Suprapubic skin (tissue), 4 donors: ENCODE measurements at places on chromosomes 6 and 20.
A peak's percentile ranks its signal among the peaks of the same experiment; 100 is the strongest.

DNA sequence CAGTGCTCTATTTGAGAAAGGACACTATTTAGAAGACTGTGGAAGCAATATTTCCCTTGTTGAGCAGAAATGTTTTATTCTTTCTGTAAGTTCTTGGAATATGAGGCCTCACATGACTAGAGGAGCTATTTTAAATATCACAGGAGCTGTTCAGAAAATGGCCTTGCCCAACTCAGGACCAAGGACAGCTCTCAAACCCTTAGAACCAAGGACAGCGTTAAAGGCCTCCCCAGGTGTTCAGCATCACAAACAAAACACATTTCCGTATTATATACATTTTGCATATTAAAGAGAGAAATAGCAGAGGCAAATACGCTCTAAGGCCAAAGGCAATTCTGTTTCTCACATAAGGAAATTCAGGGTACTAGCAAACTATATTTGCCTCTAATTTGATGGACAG lies 631.4 kb downstream of the CDH26 start:
- DNase-seq, result no peak
- peaks cover 8% of the 10 kb centered on the region for H3K4me1 ChIP-seq
- no peaks in the 10 kb centered on the region for H3K36me3 ChIP-seq
- H3K4me3 ChIP-seq, result no peak overlapping the region
- no peak overlapping the region for H3K27ac ChIP-seq

DNA sequence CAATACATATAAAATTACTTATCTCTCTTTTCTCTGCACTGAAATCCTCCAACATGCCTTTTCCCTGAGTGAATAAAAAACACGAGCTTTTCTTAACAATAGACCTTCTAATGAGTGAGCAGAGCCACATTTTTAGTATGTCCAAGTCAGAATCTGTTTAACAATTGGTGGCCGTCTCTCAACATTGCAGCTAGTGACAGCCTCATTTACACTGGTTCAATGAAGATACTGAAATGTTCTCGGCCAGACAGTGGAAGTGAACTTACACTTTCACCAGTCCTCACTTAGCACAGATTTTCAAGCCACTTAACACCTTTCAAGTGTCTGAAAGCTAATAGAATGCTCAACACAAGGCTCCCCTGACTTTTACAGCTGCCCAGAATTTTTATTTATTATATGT lies 767.1 kb downstream of the KIF16B start:
- H3K27me3 ChIP-seq, result no peaks in the 10 kb centered on the region
- H3K4me1 ChIP-seq, result no peaks in the 10 kb centered on the region
- H3K4me3 ChIP-seq, result no peak overlapping the region
- no peak overlapping the region for H3K27ac ChIP-seq
- H3K36me3 ChIP-seq, result no peaks in the 10 kb centered on the region

DNA sequence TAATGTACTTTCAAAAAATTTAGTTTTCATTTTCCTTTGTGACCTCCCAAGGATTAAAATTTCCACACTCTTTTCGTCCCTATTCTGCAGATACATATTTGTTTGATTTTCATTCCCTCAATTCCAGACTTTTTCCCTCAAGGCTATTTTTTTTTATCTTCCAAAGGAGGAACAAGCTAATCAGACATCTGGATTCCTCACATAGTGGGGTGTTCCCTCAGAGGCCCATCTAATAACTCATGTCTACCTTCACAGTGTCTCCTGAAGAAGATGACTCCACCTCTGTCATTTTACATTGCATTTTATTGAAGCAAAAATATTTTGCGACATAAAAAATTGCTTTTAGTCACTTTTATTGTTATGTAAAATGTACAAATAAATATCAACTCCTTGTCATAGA lies 122.2 kb downstream of the RFPL4B start:
- no peaks in the 10 kb centered on the region for H3K27me3 ChIP-seq
- H3K4me3 ChIP-seq, result no peak overlapping the region
- DNase-seq, result no peak
- no peaks in the 10 kb centered on the region for H3K4me1 ChIP-seq
- no peaks in the 10 kb centered on the region for H3K36me3 ChIP-seq

DNA sequence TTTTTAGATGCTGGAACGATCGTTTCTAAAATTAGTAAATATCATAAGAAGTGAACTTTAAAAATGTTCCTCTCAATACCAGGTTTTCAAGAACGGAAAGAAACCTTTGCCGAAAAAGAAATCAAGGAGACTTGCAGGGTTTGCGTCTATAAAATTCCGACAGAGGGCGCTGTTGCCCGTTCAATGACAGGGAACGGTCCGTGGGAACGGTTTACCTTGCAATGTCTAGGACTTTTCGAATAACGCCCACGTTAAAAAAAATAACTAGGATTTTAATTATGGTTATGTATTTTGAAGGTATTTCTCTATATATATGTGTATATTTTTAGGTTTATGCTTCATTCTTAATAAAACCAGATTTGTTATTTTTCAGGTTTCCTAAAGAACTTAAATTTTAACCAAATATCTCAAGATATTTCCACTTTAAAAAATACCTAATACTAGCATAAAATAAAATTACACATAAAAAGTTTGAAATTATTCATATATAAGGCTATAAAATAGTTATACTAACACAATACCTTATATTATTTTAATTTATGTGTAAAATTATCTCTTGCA lies 2.5 kb upstream of the TFAP2B start:
- H3K4me3 ChIP-seq, result peak overlapping the region; percentile 52
- no peaks in the 10 kb centered on the region for H3K36me3 ChIP-seq
- H3K27me3 ChIP-seq, result peaks cover 43% of the 10 kb centered on the region
- H3K27ac ChIP-seq, result peak overlapping the region; percentile 12

DNA sequence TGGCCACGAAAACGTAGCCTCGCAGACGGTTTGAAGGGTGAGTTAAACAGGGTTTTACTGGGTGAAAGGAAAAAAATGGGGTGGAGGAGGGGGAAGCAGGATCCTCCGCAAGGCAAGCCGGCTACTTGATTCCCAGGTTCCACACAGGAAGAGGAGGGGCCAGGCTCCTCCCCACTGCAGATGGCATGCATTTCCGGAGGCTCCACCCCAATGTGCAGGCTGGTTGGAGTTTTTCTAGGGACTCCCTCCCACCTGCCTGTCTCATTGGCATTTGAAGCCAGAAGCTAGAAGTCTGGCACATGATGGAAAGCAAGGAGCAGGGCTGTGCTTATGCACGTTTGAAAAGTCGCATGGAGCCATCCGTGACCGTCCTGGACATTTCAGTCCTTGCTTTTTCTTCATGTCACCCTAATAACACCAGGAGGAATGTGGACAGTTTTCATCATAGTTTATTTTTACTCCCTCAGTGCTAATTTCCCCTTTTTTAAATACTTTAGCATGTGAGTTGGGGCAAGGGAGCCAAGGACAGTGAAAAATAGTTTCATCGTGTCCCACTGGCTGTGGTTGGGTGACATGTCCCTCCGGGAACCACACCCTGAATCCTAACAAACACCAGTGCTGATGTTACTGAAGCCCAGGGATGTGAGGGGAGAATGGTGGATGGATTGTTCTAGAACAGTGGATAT lies 100.1 kb upstream of the INSM1 start:
- H3K4me3 ChIP-seq, result peak overlapping the region; percentile 18
- no peaks in the 10 kb centered on the region for H3K36me3 ChIP-seq
- peak overlapping the region; percentile 47 for H3K27ac ChIP-seq
- H3K27me3 ChIP-seq, result no peaks in the 10 kb centered on the region
- H3K4me1 ChIP-seq, result no peaks in the 10 kb centered on the region
- DNase-seq, result no peak

DNA sequence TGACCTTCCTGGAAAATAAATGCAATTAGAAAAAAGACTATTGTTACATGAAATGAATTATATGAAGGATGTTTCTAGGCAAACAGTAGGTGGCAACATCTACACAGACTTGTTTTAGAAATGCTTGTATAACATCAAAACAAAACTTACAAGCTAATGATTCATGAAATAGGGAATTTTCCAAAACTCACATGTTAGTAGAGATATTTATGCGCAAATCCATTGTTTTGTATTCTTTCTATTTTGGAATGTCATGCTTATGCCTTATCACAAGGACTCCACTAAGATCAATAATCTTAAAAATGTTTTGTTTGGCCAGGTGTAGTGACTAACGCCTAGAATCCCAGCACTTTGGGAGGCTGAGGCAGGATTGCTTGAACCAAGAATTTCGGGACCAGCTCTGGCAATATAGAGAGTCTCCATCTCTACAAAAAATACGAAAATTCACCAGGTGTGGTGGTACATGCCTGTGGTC lies 32.3 kb upstream of the LGSN start:
- H3K36me3 ChIP-seq, result no peaks in the 10 kb centered on the region
- no peaks in the 10 kb centered on the region for H3K27me3 ChIP-seq

GRCh38 chr20:58328836-58329235 lies 19.3 kb downstream of the RAB22A start:
- peaks cover 11% of the 10 kb centered on the region for H3K4me1 ChIP-seq
- H3K27ac ChIP-seq, result no peak overlapping the region
- H3K36me3 ChIP-seq, result no peaks in the 10 kb centered on the region
- H3K27me3 ChIP-seq, result no peaks in the 10 kb centered on the region
- no peak overlapping the region for H3K4me3 ChIP-seq

DNA sequence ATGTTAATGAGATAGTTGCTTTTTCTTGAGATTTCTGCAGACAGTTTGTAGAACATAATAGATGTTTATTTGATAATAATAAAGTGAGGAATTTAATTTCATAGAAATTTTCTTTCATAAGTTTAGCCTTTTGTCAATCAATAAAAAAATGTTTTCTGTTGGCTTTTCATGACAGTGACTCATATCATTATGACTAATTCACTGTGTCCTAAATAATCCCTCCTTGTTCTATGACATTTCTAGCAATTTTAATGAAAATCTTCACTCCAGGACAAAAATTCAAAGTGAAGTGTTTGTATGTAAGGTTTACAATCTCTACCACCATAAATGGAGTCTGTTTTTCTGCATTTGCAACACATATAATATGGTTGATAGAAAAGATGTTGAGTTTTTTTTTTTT lies 109.9 kb downstream of the UTRN start:
- H3K27ac ChIP-seq, result no peak overlapping the region
- H3K4me1 ChIP-seq, result peaks cover 4% of the 10 kb centered on the region
- no peaks in the 10 kb centered on the region for H3K36me3 ChIP-seq
- H3K4me3 ChIP-seq, result no peak overlapping the region
- no peak for DNase-seq

DNA sequence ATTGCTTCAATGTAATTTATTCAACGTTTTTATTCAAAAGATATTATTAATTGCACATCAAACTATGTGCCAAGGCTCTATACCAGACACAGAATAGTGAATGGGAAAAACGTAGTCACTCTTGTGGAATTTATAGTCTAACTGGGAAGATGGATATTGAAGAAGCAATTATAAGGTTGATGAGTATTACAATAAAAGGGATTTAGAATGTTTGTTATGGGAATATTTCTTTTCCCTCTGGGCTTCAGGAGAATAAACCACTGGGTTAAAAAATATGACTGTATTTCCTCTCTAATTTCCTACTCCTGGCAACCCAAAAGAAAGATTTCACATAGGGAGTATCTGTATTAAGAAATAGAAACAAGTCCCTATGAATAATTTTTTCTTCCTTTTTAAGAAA lies 25.1 kb upstream of the UTRN start:
- no peak overlapping the region for H3K4me3 ChIP-seq
- peaks cover 9% of the 10 kb centered on the region for H3K4me1 ChIP-seq
- no peak overlapping the region for H3K27ac ChIP-seq
- no peaks in the 10 kb centered on the region for H3K36me3 ChIP-seq

- peaks cover 37% of the 10 kb centered on the region for H3K4me1 ChIP-seq
- H3K27ac ChIP-seq, result peak overlapping the region; percentile 67
- H3K36me3 ChIP-seq, result no peaks in the 10 kb centered on the region
- peak; percentile 80 for DNase-seq
- peak overlapping the region; percentile 63 for H3K4me3 ChIP-seq
Observed at GRCh38 chr6:24910961-24911725, 24.6 kb downstream of the RIPOR2 start.

- H3K27ac ChIP-seq, result peak overlapping the region; percentile 3
- no peaks in the 10 kb centered on the region for H3K27me3 ChIP-seq
- DNase-seq, result no peak
- no peaks in the 10 kb centered on the region for H3K36me3 ChIP-seq
- peaks cover 32% of the 10 kb centered on the region for H3K4me1 ChIP-seq
Observed at GRCh38 chr6:125827788-125828320, 37.1 kb downstream of the NCOA7 start.

DNA sequence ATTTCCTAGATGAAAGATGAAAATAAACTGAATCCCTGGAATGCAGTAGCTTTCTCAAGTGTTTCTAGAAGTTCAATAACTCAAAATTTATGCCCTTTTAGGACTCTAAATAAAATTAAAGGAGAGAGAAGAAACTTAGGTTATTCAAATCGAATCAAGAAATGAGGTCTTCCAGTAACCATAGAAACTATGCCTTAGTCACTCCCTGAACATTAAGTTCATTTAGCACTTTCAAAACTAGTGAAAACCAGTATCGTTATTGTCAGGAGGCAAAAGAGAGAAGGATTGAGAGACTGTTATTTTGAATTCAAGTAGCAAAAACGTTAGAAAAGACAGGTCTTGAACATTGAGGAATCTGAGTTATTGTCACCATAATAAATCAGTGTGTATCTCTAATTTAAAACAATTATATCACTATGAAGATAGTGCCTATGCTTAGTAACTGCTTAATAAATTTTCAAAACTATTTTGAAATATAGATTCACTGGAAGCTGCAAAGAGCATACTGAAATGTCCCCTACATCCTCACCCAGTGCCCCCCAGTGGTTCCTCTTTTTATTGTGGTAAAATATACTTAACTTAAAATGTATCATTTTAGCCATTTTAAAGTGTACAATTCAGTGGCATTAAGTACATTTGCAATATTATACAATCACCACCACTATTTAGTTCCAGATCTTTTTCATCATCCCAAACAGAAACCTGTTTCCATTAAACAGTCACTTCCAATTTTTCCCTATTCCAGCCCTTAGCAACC lies 4.6 kb downstream of the RPP21 start:
- no peak for DNase-seq
- no peak overlapping the region for H3K4me3 ChIP-seq
- H3K27me3 ChIP-seq, result peaks cover 9% of the 10 kb centered on the region
- peaks cover 11% of the 10 kb centered on the region for H3K36me3 ChIP-seq

- no peak overlapping the region for H3K4me3 ChIP-seq
- H3K36me3 ChIP-seq, result peaks cover 14% of the 10 kb centered on the region
- peaks cover 12% of the 10 kb centered on the region for H3K4me1 ChIP-seq
- no peaks in the 10 kb centered on the region for H3K27me3 ChIP-seq
Observed at GRCh38 chr20:34271956-34272355, 30.7 kb downstream of the ASIP start.
